ENCODE measurements at places on chromosomes 6 and 20.

- peak; percentile 13 for DNase-seq
Measured at GRCh38 chr6:130625825-130626527, 201.2 kb upstream of the SMLR1 start.

GRCh38 chr20:38730989-38731737, 6.9 kb downstream of the SLC32A1 start:
- DNase-seq = peak; percentile 73

DNA sequence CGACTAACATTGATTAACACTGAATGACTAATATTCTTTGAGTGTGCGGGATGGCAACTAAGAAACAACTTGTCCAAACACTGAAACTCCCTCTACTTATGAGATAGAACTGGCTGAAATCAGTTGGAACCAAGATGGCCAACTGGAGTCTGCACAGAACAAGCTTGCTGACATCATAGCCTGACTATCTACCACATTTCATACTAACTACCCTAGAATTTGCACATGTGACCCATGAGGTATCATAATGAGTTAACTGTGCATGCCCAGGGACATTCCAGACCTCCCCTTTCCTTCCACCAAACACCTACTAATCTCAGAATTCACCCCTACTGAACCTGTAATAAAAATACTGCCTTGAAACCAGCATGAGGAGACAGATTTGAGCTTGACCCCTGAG, 43.2 kb downstream of the PHIP start:
- peak; percentile 13 for DNase-seq

DNA sequence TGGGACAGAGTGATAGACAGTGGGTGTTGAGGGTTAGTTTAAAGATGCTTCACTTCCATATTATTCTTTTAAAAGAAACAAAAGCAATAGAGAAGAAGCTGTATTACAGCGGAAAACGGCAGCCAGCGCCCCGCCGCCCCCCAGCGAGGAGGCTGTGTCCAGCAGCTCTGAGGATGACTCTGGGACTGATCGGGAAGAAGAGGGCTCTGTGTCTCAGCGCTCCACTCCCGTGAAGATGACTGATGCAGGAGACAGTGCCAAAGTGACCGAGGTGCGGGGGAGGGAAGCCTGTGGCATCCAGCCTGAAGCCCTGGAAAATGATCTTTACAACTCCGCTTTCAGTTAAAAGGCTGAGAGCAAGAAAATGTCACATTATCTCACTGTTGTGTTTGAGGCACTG, 100.2 kb downstream of the FIG4 start:
- DNase-seq = no peak

DNA sequence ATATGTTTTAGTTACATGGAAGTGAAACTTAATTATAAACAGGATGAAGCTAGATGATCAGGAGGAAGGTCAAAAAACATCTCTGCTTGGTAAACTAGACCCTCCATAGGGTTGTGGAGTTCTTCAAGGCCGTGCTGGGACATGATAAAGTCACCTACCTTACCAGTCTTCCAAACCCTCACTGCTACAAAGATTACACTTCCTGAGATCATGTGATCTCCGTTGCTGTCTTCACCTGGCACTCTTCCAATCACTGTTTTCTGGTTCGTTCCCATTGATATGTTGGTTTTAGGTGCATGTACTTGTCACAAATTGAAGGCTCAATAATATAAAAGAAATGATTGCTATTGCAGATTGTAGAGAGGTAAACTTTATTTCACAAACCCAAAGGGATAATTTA, 161.5 kb upstream of the MAN1A1 start:
- DNase-seq = no peak

- DNase-seq = no peak
Measured at GRCh38 chr6:68673255-68673654, 38.2 kb downstream of the ADGRB3 start.

DNA sequence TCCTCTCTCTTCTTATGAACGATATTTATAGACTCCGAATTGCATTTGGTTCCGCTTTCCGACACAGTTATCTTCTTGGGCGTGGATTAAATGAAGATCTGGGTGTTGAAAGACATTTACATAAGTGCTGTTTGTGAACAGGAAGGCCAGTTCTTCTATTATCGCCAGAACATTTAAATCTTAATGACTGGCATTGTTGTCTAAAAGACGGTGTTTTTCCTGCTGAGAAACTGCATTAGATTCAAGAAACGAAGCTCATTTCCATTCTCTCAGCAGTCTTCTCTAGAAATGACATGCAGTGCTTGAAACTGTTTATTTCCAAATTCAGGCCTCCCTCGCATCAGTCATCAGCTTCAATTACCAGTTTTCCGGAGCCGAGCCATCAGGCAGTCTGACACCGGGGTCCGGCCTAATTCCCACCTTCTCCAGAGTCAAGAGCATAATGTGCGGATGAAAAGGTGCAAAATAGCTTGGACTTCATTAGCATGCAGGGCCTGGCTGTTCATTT, 16.0 kb downstream of the LINC00237 start:
- no peak for DNase-seq

DNA sequence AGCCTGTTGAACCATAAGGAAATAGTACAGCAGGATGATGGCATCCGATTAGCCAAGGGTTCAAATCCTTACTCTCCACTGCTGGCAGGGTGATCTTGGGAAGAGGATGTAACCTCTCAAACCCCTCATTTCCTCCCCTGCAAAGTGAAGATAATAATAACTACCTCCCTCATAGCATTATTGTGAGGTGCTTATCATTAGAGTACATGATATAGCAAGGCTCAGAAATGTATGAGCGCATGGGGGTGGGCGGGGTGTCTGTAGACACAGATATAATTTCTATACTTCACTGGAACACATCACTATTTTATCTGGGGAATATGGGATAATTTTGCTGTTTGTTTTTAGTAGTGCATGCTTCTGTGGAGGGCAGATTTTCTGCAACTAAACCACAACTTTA, 89.8 kb upstream of the LAMP5 start:
- no peak for DNase-seq

DNA sequence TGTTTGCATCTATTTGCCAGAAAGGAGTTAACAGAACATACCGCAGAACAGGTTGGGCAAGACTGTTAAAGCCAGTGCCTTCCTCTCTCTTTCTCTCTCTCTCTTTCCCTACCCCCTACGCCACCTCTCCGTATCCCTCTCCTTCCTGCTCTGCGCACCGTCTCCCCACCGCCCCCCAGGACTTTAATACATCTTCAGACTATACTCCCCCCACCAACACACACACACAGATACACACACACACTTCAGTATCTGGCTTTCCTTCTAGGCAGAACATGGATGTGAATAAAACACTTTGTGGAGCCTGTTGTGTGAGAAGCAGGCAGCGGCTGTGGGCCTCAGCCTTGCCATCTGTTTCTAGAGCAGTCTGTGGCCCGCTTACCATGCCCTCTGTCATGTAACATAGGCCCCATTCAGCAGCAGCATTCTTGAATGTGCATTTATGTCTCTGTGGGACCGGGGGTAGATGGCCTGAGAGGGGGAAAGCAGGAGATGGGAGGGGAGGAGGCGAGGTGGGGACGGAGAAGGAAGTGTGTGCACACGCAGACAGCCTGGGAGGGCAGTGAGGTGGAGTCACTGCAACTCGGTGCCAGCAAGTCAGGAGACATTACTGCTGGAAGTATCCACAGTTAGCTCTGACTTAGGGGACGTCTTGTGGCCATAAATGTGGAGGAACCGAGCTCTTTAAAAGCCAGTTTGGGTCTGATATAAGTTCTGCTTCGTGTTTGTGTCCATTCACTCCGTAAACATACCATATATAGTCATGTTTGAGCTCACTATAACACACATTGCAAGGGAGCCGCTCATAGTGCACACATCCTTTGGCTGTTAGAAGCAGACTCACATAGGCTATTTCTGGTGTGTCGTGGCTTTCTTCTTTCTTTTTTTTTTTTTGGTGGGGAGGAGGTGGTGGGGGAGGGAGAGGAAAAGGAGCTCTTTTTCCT, 38.4 kb downstream of the RREB1 start:
- peak; percentile 78 for DNase-seq

DNA sequence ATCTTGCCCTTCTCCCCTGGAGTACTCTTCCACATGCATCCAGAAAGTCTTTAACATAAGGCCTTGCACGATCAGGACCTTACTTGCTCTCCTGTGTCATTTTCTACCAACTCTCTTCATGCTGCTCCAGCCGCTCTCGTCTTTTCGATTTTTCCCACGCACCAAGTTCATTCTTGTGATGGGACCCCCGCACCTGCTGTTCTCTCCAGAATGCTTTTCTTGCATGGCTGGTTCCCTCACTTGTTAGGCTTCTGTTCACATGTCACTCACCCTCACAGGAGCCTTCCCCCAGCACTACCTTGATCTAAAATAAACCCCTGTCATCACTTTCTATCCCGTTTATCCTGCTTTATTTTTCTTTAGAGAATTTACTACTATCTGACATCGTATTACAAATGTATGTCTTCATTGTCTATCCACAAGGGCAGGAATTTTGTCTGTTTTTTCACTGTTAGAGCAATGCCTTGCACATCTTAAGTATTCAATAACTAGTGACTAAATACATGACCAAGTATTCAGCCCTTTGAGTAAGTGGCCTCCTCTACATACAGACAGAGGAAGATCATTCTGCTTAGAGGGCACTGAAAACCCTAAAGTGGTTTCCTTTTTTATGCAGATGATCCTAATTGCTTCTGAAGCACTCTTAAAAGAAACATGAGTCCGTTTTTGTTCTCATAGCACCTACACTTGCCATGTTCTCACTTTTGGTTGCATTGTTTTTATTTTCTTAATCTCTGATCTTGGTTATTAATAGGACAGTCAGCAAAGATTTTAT, 166.9 kb downstream of the SLC16A10 start:
- DNase-seq = no peak

- no peak for DNase-seq
Measured at GRCh38 chr20:8726460-8726859, 342.4 kb upstream of the PLCB4 start.

DNA sequence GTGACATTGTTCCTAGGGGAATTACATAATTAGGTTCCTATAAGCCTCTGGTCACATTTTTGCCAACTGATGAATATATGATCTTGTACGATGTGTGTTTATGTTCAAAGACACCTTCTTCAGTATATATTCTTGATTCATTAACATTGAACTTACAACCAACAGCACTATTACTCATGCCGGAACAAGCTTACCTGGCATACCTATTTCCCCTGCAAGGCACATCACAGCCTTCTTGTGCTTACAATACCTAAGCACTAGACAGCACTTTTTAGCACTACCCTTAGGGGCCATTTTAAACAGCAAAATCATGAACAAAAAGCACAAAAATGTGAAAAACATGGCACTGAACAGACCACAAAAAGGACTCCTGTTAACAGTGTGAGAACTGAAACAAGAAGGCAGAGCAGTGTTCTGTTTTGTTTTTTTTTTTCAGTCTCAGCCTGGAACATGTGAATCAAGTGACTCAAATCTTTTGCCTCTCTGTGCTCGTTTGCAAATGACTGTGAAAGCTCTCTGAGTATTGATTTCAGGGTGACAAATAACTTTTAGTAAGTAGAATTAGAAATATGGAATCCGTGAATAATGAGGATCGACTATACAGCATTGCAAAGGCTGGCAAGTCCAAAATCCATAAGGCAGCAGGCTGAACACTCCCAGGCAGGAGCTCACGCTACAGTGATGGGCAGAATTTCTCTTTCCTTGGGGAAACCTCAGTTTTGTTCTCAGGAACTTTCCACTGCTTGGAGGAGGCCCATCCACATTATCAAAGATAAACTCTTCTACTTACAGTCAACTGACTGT, 102.3 kb upstream of the TSHZ2 start:
- peak; percentile 57 for DNase-seq

DNA sequence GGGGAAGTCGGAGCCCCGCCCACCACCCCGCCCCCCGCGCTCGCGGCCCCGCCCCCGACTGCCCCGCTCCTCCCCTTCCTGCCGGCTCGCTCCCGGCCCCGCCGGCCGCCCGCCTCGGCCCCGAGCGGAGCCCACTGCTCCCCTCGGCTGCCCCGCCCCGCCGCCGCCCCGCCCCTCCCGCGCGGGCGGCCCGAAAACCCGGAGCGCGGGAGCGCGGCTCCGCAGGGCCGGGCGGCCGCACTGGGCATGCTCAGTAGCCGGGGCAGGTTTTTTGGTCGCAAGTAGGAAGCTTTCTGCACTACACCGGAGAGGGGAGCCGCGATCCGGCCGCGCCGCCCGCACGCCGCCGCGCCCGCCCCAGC, at the start of gene CDYL:
TSS of gene CDYL (plus strand) at position 274 of the 362 bp plus-strand sequence. CDS start 380 bp downstream, outside the sequence.
- peak; percentile 92 for DNase-seq

- no peak for DNase-seq
Measured at GRCh38 chr20:20752712-20753111, 40.3 kb upstream of the RALGAPA2 start.

DNA sequence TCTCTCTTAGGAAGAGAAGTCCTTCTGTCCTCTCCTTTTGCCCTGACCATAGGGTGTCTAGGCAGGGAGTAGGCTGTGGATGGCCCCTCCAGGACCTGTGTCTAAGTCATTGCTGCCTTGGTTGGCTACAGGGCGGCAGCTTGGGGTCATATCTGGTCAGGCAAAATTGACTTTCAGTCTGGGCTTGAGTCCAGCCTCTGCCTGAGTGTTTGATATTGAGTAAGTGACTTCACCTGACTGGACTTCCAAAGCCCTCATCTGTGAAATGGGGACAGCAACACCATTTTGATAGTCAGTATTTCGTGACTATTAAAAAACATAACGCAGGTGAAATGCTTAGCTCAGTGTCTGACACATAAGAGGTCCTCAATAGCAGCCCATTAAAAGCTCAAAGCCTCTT, 4.6 kb downstream of the TGM3 start:
- DNase-seq = no peak

DNA sequence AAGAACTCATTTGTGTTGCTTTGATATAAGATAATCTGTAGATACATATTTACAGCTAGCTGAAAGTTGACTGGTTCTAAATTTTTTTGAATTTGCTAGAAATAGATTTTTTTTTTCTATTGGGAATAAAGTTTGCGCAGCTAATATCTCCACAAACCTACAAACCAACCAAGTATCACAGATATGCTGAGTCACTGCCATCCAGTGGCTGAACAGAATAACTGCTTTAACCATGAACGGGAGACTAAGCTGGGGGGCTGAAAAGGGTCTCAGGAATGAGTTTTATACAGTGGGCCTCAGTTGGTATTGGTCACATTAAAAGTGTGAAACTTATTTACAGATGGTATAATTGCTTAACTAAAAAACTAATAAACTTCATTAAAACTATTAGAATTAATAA, 326.7 kb upstream of the CNR1 start:
- DNase-seq = peak; percentile 29

DNA sequence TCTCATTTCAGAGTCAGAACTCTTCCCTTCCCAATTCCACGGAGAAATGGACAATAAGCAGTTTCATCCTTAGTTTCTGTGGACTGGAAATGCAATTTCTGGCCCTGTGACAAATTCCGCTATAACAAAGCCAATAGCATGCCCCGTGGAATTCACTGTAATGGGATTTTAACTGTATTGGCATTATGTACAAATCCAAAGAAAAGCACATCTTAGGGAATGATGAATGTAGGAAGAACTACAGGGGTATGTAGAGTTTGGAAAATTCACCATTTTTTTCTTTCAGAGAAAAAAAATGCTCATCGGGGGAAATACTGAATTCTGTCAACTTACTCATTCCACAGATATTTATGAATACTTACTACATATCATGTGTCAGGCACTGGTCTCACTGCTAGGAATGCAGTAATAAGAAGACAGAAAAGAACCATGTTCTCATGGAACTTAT, 43.5 kb downstream of the KIF6 start:
- DNase-seq = no peak
